Nephron progenitor cell (in vitro differentiated cells): ENCODE measurements at places on chromosomes 6 and 20.

- H3K4me1 ChIP-seq, result peaks cover 11% of the 10 kb centered on the region
- H3K27me3 ChIP-seq, result no peaks in the 10 kb centered on the region
- no peak overlapping the region for H3K27ac ChIP-seq
- no peak overlapping the region for H3K4me3 ChIP-seq
Observed at GRCh38 chr6:157855325-157855724, 32.3 kb downstream of the SNX9 start.

- H3K27me3 ChIP-seq, result peaks cover 40% of the 10 kb centered on the region
- no peaks in the 10 kb centered on the region for H3K36me3 ChIP-seq
- H3K4me1 ChIP-seq, result peaks cover 17% of the 10 kb centered on the region
- no peak overlapping the region for H3K4me3 ChIP-seq
- no peak overlapping the region for H3K27ac ChIP-seq
- DNase-seq, result no peak
Observed at GRCh38 chr6:33628401-33628964, 7.4 kb downstream of the ITPR3 start.

- no peak overlapping the region for H3K4me3 ChIP-seq
- no peak for DNase-seq
- H3K4me1 ChIP-seq, result no peaks in the 10 kb centered on the region
- no peaks in the 10 kb centered on the region for H3K36me3 ChIP-seq
- no peak overlapping the region for H3K27ac ChIP-seq
Observed at GRCh38 chr6:62670490-62671223, 384.6 kb upstream of the KHDRBS2 start.

- no peak for DNase-seq
- no peak overlapping the region for H3K4me3 ChIP-seq
- H3K27ac ChIP-seq, result no peak overlapping the region
Observed at GRCh38 chr20:53804920-53805894, 211.6 kb upstream of the ZNF217 start.

DNA sequence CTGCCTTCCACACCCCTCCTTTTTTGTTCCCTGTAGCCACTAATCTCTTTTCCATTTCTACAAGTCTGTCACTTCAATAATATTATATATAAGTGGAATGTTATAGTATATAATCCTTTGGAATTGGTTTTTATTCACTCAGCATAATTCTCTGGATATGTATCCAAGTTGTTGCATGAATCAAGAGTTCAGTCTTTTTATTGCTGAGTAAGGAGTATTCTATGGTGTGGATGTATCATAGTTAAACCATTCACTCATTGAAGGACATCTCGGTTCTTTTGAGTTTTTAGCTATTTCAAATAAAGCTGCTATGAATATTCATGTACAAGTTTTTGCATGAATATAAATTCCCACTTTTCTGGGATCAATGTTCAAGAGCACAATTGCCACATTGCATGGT, 69.5 kb upstream of the TASP1 start:
- H3K27me3 ChIP-seq, result peaks cover 6% of the 10 kb centered on the region
- H3K4me1 ChIP-seq, result no peaks in the 10 kb centered on the region
- no peak overlapping the region for H3K27ac ChIP-seq
- no peak overlapping the region for H3K4me3 ChIP-seq
- DNase-seq, result no peak

- H3K27me3 ChIP-seq, result peaks cover 30% of the 10 kb centered on the region
- H3K4me3 ChIP-seq, result no peak overlapping the region
- H3K36me3 ChIP-seq, result no peaks in the 10 kb centered on the region
- no peak for DNase-seq
Observed at GRCh38 chr6:30151580-30151979, 9.4 kb downstream of the TRIM10 start.

DNA sequence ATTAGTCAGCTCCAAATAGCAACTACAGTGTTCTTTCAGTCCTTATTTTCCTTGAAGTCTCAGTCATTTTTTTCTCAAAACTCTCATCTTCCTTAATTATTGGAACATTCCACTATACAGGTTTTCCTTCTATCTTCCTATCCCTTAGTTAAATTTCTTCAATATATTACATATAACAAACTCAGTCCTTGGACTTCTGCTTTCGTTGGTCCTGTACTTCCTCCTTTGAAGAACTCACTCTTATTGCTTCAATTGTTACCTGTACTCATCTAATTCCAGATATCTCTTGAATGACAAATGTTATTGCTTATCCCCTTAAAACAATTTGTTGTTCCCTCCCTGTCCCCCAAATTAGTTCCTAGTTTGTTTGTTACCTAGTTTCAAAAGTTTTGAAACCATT, 67.7 kb upstream of the NOTCH4 start:
- H3K4me3 ChIP-seq, result no peak overlapping the region
- H3K4me1 ChIP-seq, result no peaks in the 10 kb centered on the region
- H3K27ac ChIP-seq, result no peak overlapping the region
